ENCODE measurements at places on chromosomes 12 and 14.

- DNase-seq: no peak
Observed at GRCh38 chr12:11209113-11209512, 22.4 kb upstream of the TAS2R42 start.

DNA sequence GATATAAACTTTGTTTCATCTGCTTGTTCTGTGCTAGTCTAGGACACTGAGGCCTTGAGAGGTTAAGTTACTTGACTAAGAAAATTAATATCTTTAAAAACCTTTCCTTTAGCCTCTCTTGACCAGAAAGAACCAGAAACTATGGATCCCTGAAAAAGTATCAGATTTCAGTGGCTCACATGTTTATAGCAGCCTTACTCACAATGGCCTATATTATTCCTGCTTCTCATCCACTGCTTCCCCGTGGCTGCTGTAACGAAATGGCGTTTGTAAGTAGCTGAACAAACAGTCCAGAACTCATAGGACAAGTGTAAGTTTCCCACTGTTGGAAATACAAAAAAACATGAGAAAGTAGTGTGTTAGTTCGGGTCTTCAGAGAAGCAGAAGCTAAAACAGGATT, 3.2 kb upstream of the PYGL start:
- DNase-seq: no peak

GRCh38 chr12:15788233-15789219, 662 bp downstream of the EPS8 start:
- DNase-seq: peak; percentile 55

GRCh38 chr12:98869886-98870503, 224.9 kb downstream of the APAF1 start:
- no peak for DNase-seq

- no peak for DNase-seq
Observed at GRCh38 chr14:104373055-104373854, 206.3 kb upstream of the C14orf180 start.

DNA sequence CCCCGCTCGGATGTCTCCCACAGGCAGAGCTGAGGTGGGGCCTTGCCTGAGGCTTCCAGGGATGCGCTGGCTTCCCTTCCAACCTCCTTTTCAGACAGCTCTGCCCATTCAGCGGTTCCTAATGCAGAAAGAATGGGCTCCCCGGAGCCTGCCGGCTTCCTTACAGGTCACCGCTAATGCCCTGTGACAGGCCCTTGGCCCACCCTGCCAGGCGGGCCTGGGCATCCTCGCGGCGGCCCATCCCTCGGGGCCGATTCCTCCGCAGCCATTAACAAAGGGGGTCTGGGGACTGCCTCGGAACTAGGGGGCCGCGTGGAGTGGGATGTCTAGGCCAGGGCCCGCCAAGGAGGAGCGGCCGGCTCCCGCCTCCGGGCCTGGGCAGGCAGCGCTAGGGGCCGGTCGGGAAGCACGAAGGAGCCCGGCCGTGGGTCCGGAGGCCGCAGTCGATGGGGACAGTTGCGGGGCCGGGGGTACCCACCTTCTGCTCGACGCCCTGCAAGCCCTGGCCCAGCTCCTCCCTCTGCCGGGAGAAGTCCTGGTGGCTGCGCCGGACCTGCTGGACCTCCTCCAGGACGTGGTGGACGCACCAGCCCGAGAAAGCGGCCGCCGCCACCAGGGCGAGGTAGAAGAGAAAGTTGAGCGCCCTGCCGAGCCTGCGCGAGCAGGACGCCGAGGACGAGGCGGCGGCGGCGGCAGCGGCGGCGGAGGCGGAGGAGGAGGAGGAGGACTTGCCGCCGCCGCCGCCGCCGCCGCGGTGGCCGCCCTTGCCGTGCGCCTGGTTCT, 738 bp downstream of the CKAP4 start:
- peak; percentile 78 for DNase-seq

DNA sequence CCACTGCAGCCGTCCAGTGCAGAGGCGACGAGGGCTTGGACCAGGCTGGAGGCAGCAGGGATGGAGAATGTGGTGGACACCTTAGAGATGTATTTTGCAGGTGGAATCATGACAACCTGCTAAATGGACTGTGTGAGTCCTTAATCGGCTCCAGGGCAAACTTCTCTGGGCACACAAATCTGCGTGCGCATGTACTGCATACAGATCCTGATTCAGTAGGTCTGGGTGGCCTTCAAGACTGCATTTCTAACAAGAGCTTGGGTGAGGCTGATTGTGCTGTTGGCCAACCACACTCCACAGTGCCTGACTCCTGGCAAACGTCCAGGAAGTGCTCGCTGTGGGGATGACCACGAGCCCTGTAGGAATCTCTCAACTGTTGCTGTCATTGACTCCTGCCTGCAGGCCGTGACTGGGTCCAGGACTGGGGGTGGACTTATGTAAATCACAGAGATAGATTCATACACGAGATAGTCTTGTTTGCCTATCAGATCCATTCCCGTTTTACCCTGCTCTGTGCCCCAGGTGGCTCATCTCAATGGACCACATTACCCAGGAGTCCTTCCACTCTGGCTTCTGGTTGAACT, 27.2 kb downstream of the JDP2 start:
- no peak for DNase-seq

DNA sequence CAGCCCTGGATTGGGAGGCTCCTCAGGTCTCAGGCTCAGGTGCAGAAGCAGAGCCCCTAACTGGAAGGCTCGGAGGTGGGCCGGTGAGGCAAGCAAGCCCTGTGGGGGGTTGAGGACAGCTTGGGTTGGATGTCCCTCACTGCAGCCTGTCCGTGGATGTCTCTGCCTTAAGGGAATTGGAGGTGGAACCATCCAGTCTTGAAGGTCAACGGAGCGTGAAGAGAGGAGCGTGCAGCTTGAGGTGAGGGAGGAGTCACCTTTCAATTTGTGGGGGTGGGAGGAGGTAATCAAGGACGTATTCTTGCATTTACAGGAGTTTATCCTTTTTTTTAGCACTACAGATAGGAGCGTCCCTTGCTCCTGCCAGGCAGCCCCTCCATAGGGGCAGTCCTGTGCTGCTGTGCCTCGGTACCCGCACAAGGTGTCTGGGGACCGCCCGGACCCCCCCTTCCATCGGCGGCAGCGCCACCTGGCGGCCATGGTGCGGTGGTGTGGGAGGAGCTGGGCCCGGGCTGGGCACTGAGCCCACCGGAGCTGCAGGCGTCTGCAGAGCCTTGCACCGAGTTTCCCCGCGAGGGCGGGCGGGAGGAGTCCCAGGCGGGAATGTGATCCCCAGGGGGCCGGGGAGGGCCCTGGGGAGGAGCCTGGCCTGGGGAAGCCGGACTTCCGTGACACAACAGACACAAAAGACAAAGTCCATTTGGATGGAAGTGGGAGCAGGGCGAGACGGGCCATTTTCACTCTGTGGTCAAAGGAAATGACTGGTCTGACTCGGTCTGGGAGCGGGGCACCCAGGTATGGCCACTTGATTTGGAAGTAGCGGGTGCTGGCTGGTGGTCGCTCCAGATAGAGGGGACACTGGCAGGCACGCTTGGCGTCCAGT, 864 bp downstream of the DNAJC22 start:
- peak; percentile 99 for DNase-seq
